ENCODE measurements at places on chromosomes 2 and 18. TPM values are rescaled to one million over a fixed set of nuclear protein-coding genes. Genes with fewer than 3 reads are reported as not detected.

- no peaks in the 10 kb centered on the region for H3K36me3 ChIP-seq
- no peak overlapping the region for H3K27ac ChIP-seq
- no peaks in the 10 kb centered on the region for H3K27me3 ChIP-seq
- H3K4me1 ChIP-seq = no peaks in the 10 kb centered on the region
Measured at GRCh38 chr2:195586062-195586714, 70.8 kb upstream of the SLC39A10 start.

PIEZO2 gene
- total RNA-seq = 4.1 TPM

ASXL3 gene
- total RNA-seq = 2.1 TPM

PRADC1 gene
- 29.0 TPM for total RNA-seq

CPLX4 gene
- total RNA-seq = not detected

GRCh38 chr18:6219116-6219717, 195.5 kb downstream of the L3MBTL4 start:
- no peak overlapping the region for H3K4me3 ChIP-seq
- H3K36me3 ChIP-seq = no peaks in the 10 kb centered on the region
- H3K4me1 ChIP-seq = no peaks in the 10 kb centered on the region
- no peak for DNase-seq

CARF gene
- 11.4 TPM for total RNA-seq

GRCh38 chr2:222989431-222989830, 62.6 kb upstream of the KCNE4 start:
- H3K4me3 ChIP-seq = no peak overlapping the region
- H3K27me3 ChIP-seq = no peaks in the 10 kb centered on the region
- no peak overlapping the region for H3K27ac ChIP-seq
- no peaks in the 10 kb centered on the region for H3K36me3 ChIP-seq

GRCh38 chr18:35707247-35707646, 125.7 kb downstream of the GALNT1 start:
- peaks cover 5% of the 10 kb centered on the region for H3K36me3 ChIP-seq
- no peaks in the 10 kb centered on the region for H3K4me1 ChIP-seq
- DNase-seq = no peak
- no peak overlapping the region for H3K4me3 ChIP-seq
- no peaks in the 10 kb centered on the region for H3K27me3 ChIP-seq

DNA sequence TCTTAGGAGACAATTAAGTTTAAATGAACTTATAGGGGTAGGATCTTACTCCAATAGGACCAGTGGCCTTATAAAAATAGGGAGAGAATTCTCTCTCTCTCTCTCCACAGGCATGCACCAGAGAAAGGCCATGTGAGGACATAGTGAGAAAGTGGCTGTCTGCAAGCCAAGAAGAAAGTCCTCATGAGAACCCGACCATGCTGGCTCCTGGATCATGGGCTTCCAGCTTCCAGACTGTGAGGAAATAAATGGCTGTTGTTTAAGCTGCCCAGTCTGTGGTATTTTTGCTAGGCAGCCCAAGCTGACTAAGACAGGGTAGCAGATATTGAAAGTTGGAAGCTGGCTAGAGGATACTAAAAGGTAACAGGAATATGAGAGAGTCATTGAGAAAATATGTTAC, 454.0 kb downstream of the NBAS start:
- DNase-seq = peak; percentile 88
- H3K4me3 ChIP-seq = no peak overlapping the region
- H3K4me1 ChIP-seq = peaks cover 12% of the 10 kb centered on the region
- H3K27me3 ChIP-seq = no peaks in the 10 kb centered on the region
- H3K36me3 ChIP-seq = no peaks in the 10 kb centered on the region

COL4A3 gene
- 5.1 TPM for total RNA-seq

DNA sequence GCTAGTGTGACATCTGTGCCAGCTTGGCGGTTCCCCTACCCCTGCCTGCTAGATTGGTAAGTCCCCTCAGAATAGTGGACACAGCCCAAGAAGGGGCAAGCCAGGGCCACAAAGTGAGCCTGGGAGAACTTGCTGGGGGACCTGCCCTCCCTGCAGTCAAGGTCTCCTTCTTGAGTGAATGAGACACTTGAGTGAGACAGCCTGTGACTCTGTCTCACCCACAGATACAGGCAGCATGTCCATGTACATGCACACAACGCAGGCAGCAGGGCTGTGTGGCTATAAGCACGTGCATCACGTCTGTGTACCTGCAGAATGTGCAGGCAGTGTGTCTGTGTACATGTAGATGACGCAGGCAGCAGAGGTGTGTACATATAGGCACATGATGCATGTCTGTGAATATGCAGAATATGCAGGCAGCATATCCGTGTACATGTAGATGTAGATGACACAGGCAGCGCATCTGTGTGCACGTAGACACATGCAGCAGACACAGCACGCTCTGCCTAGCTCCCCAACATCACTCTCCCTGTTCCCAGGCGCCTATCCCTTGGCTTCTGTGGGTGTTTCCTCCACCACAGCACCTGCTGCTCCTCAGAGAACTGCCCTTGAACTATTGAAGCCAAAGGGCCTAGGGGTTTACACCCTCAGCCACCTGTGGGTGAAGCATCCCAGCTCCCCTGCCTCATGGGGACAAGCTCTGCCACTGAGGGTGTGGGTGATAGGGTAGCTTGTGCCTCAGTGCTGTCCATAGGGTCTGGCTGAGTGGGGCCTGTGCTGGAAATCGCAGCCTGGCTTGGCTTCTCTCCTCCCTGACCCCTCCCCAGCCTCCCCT, 147.2 kb upstream of the TWIST2 start:
- H3K4me1 ChIP-seq = peaks cover 19% of the 10 kb centered on the region
- no peak overlapping the region for H3K4me3 ChIP-seq
- H3K27me3 ChIP-seq = no peaks in the 10 kb centered on the region
- H3K27ac ChIP-seq = no peak overlapping the region

GRCh38 chr2:193539188-193539587, 1344.5 kb upstream of the TMEFF2 start:
- no peaks in the 10 kb centered on the region for H3K36me3 ChIP-seq
- H3K4me1 ChIP-seq = no peaks in the 10 kb centered on the region
- DNase-seq = no peak
- no peak overlapping the region for H3K27ac ChIP-seq
- H3K4me3 ChIP-seq = no peak overlapping the region

STON1 gene
- 166 TPM for total RNA-seq

- H3K4me3 ChIP-seq = no peak overlapping the region
- no peaks in the 10 kb centered on the region for H3K36me3 ChIP-seq
- no peak for DNase-seq
- H3K4me1 ChIP-seq = no peaks in the 10 kb centered on the region
- no peaks in the 10 kb centered on the region for H3K27me3 ChIP-seq
Measured at GRCh38 chr2:11910971-11911370, 164.5 kb downstream of the LPIN1 start.

REG3A gene
- total RNA-seq = not detected

GRCh38 chr18:37570336-37570930, 4.8 kb upstream of the CELF4 start:
- no peak overlapping the region for H3K27ac ChIP-seq
- DNase-seq = no peak
- peaks cover 5% of the 10 kb centered on the region for H3K27me3 ChIP-seq
- peaks cover 27% of the 10 kb centered on the region for H3K4me1 ChIP-seq

DNA sequence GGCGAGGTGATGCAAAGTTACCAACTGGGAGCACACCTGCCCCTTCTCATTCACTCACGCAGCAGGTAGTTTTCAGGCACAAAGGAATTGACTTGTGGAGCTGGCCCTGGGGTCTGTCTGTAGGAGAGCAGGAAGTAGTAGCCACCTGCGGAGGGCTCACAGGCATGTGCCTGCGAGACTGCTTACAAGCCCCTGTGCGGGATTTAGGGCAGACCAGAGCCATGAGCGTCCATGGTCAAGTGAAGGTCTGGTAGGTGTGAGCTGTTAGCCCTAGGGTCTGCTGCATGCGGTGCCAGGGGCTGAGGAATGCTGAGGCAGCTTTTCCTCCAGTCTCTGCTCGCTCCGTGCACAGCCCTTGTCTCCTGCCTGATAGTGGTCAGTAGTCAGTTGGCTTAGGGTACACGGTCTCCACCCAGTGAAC, 18.9 kb downstream of the INPP4A start:
- no peak overlapping the region for H3K27ac ChIP-seq
- no peak overlapping the region for H3K4me3 ChIP-seq
- DNase-seq = no peak
- no peaks in the 10 kb centered on the region for H3K36me3 ChIP-seq

DNA sequence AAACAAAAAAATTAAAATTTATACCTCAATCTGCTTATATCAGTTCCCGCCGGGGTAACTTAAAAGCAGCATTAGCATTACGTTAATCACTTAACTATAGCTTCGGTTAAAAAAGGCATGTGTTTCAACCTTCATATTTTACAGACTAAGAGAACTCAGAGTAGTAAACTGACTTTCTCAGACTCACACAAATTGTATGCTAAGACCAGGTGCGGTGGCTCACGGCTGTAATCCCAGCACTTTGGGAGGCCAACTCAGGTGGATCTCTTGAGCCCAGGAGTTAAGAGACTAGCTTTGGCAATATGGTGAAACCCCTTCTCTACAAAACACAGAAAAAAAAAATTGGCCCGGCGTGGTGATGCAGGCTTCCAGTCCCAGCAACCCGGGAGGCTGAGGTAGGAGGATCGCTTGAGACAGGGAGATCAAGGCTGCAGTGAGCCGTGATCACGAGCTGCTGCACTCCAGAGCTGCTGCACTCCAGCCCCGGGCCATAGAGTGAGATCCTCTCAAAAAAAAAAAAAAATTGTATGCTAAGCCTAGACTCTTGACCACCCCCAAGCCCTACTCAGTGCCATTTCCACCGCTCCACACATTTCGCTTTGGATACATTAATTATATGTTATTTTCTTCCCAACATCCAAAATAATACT, 2.4 kb downstream of the HNRNPLL start:
- DNase-seq = no peak
- H3K4me3 ChIP-seq = peak overlapping the region; percentile 76
- peaks cover 59% of the 10 kb centered on the region for H3K4me1 ChIP-seq
- H3K27me3 ChIP-seq = no peaks in the 10 kb centered on the region

DNA sequence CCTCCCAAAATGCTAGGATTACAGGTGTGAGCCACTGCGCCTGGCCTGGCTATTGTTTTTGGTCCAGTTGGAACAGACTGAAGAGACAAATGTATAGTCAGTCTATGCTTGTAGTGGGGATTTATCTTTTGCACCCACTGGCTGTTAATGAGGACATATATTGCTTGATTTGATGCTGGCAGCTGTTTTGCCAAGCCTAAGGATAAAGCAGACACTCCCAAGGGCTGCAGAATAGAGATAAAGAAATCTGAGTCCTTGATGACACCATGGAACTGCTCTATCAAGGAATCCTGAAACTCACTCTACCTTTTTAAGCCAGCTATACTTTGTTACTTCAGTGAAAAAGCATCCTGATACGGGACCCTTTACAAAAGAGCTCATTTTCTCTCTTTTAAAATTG, 43.1 kb upstream of the ENOSF1 start:
- no peak for DNase-seq
- H3K36me3 ChIP-seq = peaks cover 46% of the 10 kb centered on the region
- H3K4me1 ChIP-seq = peaks cover 17% of the 10 kb centered on the region
- H3K27me3 ChIP-seq = no peaks in the 10 kb centered on the region

PNKD gene
- 43.2 TPM for total RNA-seq

- H3K27me3 ChIP-seq = no peaks in the 10 kb centered on the region
- no peak for DNase-seq
- no peak overlapping the region for H3K4me3 ChIP-seq
Measured at GRCh38 chr2:36960773-36961172, 5.6 kb downstream of the STRN start.

Measured in esophagus muscularis mucosa (tissue), 4 donors.